Kidney epithelial cell (primary cell): ENCODE measurements at places on chromosomes 2 and 18.

GRCh38 chr2:27136751-27137150 is 2.3 kb upstream of the PREB start:
- DNase-seq = no peak

DNA sequence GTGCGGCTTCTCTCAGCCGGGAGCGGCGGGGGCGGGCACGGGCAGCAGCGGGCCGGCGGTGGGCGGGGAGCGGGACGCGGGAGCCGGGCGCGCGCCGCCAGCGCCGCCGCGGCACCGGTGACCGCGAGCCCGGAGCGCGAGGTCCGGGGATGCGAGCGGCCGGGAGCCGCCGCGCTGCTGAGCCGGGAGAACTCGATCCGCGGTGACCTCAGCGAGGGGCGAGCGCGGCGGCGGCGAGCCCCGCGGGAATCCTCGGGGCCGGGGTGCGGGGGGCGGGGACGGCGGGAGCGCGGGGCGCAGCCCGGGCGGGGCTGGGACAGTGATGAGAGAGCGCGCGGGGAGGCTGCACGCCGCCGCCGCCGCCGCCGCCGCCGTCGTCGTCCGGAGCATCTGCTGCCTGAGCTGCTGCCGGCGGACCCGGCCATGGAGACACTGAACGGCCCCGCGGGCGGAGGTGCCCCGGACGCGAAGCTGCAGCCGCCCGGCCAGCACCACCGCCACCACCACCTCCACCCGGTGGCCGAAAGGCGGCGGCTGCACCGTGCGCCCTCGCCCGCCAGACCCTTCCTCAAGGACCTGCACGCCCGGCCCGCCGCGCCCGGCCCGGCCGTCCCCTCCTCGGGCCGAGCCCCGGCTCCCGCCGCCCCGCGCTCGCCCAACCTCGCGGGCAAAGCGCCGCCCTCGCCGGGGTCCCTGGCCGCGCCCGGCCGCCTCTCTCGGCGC is at the start of gene MTCL1:
Gene MTCL1 (plus strand): TSS at position 319 of the 723 bp plus-strand sequence. CDS start 105 bp downstream, at position 424.
- no peak for DNase-seq

GRCh38 chr2:160996584-160996983 is 163.6 kb upstream of the TANK start:
- no peak for DNase-seq

DNA sequence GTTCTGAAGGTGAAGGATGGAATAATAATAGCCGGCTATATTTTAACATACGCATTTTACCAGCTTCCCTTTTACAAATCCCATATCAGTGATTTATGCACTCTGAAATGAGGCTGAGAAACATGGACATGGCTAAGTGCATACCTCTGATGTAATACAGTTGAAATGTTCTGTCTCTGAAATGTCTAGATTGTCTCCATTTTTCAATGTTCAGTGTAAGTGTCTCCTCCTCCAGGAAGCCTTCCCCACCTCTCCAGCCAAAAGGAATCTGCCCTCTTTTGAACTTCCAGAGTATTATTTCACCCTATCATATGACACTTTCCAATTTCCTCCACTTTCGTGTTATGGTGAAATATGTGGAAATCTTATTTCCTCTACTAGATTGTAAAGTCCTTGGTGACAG is 29.5 kb upstream of the ME2 start:
- DNase-seq = no peak

DNA sequence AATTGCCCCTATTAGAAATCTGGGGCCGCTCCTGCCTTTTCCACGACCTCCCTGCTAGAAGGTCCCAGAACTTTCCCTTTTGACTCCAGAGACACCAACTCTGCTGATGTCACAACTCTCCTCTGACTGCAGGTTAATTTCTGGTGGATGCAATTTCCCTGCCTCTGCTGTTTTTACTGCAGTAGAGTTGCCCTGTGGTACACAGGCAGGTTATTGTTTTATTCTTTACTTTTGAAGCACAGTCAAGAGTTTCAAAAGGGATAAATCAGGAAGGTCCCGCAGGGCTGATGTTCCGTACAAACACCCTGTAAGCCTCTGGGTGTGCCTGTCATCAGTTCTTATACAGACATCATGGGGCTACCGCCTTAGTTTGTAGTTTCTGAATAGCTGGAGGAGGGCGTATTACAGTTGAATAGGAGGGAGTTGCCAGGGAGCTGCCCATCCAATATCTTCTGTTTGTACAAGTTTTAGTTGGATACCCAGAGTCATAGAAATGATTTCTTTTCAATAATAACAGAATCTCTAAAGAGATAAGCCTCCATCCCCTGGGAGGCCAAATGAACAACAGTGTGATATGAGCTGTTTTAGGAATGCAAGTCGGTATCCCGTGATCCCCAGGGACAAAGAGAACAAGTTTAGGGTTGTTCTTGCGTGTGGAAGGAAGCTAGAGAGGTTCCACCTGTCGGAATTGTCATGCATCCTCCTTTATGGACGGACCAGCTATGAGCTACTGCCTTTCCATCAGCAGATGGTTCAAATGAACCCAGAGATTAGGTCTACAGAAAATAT is 108.4 kb upstream of the COPS8 start:
- no peak for DNase-seq

DNA sequence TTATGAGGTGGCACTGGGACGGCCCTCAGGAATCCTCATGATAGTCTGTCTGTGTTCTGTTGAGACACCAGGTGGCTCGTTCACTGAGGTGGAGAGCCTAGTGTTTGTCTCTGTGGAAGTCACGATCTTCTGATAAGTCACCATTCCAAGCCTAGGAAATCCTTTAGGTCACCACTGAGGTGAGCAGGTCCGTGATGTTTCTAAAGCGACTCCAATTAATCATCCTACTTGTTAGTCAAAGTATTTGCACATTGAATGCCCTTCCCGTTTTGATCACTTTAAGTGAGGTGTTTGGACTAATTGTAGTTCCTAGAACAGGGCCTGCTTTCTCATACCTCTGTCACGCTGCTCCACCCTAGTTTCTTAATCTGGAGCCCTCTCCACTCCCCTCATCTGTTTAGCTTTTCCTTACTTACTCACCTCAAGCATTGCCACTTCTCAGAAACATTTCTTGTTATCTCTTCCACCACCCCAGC is 28.0 kb upstream of the DSG3 start:
- no peak for DNase-seq

GRCh38 chr2:44250376-44250775 is 24.9 kb upstream of the SLC3A1 start:
- no peak for DNase-seq

GRCh38 chr2:70904371-70905216 is 31.1 kb upstream of the ATP6V1B1 start:
- DNase-seq = no peak

DNA sequence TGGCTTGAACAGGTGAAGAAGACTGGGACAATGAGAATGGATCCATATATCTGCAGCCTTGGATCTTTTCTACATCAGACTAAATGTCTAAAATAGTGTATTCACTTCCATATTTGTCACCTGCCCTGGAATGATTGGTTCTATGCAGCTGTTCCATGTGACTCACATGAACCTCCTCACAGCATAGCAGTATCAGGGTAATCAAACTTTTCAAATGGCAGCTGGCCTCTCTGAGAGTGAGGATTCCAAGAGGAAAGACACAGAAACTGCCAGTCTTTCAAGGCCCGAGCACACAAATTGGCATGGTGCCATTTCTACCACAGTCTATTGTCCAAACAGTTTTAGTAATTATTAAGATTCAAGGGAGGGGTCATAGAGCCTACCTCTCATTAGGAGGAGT is 859.3 kb downstream of the BCL11A start:
- DNase-seq = no peak

GRCh38 chr2:219530048-219530963 is 13.3 kb downstream of the CHPF start:
- no peak for DNase-seq

GRCh38 chr2:180690611-180691010 is 289.8 kb upstream of the UBE2E3 start:
- no peak for DNase-seq

DNA sequence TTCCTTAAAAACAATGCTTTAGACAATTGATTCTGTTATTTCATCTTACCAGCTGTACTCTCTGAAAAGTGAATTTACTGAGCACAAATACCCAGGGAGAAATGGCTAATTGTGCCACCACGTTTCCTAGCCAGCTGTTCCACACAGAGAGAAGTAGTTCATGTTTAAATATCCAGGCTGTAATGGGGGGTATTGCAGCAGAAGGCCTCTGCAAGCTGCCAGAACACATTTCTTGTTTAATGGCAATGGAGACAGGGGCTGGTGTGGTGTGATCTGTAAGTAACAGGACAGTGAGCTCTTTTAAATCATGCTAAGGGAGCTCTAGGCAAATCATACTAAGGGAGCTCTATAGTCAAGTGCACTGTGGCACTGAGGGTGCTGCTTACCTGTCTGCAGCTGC is 809.2 kb downstream of the CNTNAP5 start:
- DNase-seq = no peak

- no peak for DNase-seq
Observed at GRCh38 chr2:134141598-134142340, 112.1 kb upstream of the MGAT5 start.

DNA sequence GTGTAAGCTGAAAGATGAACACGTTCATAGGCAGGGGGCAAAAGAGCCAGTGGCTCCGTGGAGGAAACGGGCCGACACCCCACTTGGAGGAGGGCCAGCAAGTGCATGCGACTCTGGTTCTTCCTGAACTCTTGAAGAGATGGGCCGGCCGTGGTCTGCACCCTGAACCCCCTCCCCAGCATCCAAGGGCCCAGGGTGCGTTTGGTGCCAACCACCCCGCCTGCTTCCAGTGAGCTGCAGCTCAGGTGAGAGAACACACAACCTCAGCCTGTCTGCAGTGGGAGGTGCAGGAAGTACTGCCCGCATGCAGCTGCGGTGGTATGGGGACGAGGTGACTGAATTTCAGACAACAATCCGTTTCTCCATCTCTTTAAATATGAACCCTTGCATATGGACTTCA is 58.9 kb downstream of the ADNP2 start:
- DNase-seq = no peak

- peak; percentile 9 for DNase-seq
Observed at GRCh38 chr2:153939124-153939796, 67.5 kb downstream of the GALNT13 start.

- no peak for DNase-seq
Observed at GRCh38 chr2:190121971-190122370, 59.4 kb upstream of the MSTN start.

DNA sequence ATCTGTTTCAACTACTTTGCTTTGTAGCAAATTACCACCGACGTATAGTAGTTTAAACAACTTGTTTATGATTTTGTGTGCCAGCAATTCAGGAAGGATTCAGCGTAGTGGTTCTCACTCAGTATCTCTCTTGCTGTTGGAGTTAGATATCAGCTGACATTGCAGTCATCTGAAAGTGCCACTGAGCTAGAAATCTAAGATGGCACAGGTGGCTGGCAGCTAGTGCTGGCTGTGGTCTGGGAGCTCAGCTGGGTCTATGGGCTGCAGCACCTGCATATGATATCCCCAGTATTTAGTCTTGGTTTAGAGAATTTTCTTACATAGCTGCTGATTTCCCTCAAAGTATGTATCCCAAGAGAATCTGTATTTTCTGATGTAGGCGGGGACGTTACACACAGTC is 235.6 kb downstream of the SCG2 start:
- no peak for DNase-seq
